ENCODE measurements at places on chromosomes 1 and 21.

DNA sequence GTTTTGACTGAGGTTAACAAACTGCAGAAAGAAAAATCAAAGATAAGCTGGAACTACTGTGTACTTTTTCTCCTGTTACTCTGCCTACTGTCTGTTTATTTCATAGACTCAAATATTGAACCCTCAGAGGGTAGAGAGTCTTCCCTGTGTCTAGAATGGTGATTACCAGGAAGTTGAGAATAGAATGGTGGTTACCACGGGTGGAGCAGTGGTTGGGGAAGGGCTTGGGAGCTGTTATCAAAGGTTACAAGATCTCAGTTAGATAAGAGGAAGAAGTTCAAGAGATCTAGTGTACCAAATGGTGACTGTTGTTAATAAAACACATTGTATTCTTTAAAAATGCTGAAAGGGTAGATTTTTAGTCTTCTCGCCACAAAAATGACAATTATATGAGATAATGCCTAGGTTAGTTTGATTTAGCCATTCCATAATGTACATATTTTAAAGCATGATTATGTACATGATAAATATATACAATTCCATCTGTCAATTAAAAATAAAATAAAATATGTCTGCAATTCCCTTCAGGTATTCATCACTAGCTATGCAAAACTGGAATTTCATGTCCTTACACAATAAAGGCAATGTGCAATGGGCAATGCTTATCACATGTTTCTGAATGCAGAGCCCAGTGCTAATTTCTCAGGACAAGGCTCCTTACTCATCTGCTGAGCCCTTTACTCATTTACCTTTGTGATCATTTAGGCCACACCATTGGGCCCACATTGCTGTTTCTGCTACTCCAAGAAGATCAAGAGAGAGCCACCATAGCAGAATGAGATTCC is 474.3 kb upstream of the CAMK1G start:
- no peak for ATAC-seq

DNA sequence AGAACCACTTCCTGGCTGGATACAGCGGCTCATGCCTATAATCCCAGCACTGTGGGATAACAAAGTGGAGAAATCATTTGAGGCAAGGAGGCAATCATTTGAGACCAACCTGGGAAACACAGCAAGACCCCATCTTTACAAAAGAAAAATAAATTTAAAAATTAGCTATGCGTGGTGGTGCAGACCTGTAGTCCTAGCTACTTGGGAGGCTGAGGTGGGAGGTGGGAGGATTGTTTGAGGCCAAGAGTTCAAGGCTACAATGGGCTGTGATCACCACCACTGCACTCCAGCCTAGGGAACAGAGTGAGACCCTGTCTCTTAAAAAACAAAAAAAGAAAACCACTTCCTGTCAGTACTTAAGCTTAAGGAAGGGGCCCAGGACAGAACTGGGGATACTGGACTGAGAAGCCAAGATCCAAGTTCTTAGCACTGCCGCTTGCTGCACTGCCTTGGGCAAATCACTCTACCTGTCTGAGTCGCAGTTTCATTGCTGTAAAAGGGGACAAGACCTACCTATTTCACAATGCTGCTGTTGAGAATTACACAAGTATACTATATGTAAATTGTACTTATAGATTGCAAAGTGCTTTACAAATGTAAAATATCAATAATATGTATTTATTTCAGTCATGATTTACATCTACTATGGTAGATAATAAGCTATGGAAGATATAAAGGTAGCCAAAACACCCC is 154.9 kb downstream of the RERE start:
- ATAC-seq = no peak

GRCh38 chr1:65002508-65003315 is 36.4 kb upstream of the JAK1 start:
- peak; percentile 92 for ATAC-seq

DNA sequence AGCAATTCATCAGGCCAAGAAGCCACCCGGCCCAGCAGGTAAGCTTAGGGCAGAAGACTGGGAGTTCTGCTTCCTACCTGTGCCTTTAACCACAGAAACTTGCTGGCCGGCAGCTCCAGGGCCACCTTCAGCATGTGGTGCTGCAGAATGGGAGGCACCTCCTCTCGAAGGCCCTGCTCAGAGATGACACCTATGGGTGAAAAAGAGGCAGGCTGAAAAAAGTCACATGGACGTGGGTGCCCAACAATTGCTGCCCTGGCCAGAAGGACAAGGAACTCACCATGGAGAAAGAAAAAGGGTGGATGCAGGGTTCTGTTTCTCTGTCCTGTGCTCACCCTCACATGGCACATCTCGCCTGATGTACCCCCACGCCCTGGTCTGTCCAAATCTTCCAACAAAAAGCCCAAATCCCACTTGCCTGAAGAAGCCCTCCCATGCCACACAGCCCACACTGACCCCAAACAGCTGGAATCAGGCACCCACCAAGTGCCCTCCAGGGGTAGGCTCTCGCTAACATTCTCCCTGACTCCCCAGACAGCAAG is 33.0 kb downstream of the URB1 start:
- ATAC-seq = no peak

GRCh38 chr1:202590126-202590525 is 120.1 kb downstream of the SYT2 start:
- ATAC-seq = no peak

DNA sequence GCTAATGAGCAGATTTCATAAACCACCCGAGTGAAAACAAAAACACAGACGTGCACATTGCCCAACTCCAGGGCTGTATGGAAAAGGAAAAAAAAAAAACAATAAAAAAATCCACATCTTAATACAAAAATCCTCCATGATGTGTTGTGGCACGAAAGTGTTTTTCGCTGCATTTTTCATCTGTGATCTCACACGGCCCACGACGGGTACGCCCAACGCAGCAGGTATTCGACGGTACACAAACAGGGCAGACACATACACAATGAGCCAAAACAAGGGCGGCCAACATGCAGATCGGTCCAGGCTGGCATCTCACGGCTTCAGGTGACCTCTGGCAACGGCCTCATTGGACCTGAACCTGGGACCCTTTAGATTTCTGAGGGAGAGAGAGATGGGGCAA is 31.1 kb downstream of the CASZ1 start:
- no peak for ATAC-seq

DNA sequence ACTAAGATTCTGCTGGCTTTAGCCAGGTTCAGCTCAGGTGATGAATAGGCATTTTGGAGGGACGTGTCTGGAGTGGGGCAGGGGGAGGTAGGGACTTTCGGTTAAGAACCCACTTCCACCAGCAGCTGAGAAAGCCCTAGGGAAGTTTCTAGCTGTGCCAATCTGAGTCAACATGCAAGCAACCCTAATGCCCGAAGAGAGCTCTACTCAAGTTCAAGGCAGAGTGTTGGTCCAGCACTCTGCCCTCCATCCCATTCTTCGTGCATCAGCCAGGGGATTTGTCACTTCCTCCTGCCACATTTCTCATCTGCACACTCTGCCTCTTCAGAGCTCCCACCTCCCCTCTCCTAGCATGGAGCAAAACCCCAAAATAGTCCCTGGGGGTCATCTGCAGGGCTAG is 208.8 kb downstream of the HIVEP3 start:
- no peak for ATAC-seq

DNA sequence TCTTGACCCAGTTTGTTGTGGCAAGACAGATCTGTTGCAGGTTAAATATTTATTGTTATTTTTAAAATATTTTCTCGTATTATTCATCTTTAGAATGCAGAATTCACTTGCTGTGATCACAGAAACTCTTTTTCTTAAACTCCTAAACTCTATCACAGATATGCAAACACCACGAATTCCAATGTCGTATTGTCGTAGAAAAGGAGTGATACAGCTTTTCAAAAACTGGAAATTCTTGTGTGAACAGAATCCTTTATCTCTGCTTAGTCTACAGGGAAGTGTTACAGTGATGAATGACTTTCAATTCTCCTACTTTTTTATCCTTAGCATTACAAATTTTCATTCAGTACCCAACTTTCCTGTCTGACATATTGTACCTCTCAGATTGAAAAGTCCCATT is 1329.5 kb upstream of the B3GALT2 start:
- ATAC-seq = no peak

- no peak for ATAC-seq
These were observed 139.2 kb downstream of the PTPRC start for GRCh38 chr1:198778049-198778448.

DNA sequence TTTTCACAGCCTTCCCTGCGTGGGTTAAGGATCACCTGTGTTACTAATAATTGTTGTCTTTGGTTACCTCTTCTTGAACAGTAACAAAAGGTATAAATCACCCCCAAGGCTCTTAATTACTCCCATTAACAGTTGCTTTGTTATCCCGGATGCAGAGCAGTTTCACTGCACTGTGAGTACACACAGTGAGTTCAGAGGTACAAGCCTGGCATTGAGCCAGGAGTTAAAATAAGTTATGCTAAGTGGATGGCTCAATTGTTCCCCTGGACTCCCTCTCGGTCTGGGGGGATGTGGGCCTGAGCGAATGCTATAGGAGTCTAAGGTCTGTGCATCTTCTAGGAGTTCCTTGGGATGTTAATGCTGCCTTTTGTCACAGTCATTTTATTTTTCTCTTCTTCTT is 258.3 kb downstream of the ATG4C start:
- ATAC-seq = no peak

GRCh38 chr21:15061279-15061678 is 3.5 kb downstream of the NRIP1 start:
- ATAC-seq = no peak

DNA sequence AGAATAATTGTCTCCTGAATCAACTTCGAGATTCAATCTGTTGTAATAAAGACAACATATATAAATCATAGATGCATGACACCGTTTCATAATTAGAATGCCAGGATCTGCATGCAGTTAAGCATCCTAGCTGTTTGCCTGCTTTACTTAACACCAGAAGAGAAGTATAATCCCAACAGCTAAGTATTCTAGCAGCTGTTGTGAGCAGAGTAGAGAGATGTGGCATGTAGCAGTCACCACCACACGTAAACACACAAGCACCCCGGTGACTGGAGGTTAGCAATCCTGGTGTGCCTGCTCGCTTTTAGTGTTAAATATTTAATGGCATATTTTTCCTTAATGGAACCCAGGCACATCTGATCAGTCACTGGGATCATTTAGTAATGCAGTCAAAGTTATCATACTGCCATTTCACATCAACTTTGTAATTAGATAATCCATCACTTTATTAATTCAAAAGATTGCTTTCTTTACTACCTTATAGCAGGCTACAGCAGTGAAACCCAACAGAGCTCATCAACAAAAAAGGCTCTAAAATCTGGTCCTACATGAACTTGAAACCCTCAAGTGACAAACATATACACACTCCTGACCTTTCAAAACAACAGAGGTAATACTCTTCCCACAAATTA is 187.9 kb downstream of the SMYD3 start:
- ATAC-seq = no peak

GRCh38 chr1:57017717-57018116 is 51.9 kb upstream of the C8B start:
- ATAC-seq = no peak

DNA sequence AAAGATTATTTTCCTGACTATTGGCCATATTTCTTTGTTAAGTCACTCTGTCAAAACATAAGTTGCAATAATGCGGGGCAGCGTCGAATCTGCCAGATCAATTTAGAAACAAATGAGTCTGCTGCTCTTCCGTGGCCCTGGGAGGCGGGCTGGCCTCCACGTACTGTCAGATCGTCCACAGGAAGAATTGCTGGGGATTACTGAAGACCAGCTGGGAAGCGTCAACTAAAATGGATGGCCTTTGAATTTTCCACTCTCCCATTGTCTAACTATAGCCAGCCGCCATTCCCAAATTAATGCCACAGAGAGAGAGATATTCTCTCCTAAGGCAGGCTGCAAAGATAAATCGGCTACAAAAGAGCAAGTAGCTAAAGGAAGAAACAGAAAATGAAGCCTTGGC is 560.2 kb downstream of the SMYD3 start:
- peak; percentile 50 for ATAC-seq

DNA sequence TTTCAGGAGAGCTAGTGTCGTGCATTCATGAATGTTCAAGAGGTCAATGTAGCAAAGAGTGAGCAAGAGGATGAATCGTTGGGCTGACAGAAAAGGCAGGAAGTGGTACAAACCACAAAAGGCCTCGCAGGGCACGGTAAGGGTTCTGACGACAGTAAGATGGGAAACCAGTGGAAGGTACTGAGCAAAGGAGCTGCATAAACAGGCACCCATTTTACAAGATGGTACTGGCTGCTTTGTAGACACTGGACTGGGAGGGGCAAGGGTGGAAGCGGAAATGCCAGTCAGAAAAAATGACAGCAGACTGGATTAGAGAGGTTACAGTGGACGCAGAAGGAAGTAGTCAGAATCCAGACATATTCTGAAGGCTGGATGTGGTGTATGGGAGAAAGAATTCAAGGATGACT is 123.5 kb downstream of the PTPN14 start:
- peak; percentile 25 for ATAC-seq

DNA sequence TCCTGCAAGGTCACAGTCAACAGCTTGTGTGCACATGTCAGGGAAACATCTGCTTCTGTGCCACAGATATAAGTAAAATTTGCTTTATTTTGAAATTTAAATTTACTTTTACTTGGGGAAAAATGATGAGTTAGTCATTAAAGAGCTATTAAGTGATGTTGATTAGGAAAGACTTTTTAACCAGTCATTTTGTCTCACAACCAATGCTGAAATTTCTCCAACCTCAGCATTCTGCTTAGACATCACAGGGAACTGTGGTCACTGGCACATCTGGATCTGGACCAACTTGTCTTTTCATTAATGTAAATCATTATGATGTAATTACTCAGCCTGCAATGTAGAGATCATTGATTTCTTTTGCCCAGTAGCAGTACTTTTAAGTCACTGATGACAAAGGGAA is 301.0 kb downstream of the TTLL7 start:
- ATAC-seq = no peak
